ENCODE measurements at places on chromosomes 11 and 22.

- no peak for DNase-seq
Measured at GRCh38 chr11:106384429-106384828, 307.0 kb downstream of the AASDHPPT start.

DNA sequence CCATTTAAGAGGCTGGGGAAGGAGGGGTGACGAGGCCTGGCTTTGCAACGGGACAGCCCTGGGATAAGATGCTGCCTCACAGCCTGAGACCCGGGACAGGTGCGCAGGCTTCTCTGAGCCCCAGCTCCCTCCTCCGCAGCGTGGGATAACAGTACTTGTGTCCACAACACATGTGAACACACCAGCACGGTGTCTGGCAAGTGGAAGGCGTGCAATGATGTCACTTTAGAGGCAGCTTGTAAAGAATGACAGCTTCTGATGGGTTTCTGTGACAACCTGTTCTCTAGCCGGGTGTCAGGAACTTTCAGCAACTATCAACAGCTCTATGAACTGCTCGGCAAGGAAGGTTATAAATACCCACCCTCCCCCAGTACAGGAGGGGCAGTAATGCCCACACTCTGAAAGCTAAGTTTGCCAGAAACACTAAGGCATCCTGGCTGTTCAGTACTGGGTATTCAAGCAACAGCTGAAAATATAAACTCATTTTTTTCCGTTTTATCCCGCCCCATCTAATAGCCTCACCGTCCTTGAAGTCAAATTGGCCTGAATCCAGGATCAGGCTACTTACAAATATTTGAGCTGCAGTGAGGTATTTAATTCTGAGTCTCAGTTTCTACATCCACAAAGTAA, 59.7 kb downstream of the MYH9 start:
- no peak for DNase-seq

DNA sequence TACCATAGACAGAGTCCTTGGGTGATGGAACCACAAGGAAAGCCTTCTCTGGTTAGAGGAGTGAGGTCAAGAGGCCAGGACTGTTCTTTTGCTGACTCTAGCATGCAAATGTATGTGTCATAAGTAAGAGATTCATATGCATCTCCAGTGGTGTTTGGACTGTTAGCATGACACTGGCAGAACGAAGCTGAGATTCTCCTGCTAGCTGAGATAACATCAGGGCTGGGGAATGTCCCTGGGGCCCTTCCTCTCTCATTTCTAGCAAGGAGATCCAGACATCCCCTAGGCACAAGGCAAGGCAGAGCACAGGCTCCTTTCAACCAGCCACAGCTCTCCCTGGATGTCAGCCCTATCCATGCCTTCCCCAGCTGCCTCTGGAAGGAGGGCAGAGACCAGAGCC, 711.3 kb downstream of the OPCML start:
- no peak for DNase-seq

DNA sequence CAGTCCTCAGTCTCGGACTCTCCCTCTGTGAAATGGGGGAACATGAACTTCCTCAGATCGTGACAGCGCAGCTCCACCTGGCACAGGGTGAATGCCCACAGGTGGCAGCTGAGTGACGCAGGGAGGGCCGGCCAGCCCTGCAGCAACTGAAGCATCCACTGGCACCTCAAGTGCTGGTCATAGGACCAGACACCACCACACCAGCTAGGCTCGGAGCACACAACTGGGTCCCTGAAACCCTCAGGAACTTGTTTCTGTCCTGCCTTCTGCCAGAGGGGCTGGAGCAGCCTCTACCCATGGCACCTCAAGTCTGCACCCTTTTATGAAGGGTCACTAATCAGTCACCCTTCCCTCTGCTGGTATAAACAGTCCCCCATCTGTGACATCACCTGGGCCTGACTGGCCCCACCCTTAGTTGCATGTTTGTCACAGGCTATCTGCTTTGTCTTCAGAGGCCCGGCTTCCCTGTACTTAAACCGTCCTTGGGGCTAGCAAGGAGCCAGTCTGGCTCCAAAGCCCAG, 7.4 kb upstream of the CDC42BPG start:
- no peak for DNase-seq

- DNase-seq: no peak
Measured at GRCh38 chr11:126474220-126474619, 118.7 kb downstream of the ST3GAL4 start.

- DNase-seq: no peak
Measured at GRCh38 chr22:28857288-28857687, 26.1 kb upstream of the ZNRF3 start.

DNA sequence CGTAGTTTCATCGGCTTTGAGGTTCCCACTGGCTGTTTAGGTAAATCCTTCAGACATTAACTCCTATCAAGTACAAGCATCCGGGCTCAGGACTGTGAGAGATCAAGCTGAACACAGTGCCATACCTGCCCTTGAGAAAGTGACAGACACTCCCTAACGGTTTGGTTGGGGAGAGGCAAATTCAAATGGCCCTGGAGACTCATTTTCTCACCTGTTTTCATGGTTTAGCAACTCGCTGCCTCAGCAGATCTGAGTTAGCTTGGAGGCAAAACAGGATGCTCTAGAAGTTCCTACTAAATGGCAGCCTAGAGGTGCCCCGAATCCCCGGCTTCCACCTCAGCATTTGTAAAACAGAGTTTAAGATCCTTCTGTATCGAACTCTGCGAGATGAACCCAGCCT, 3.6 kb upstream of the FBXO3 start:
- no peak for DNase-seq

- DNase-seq: no peak
Measured at GRCh38 chr22:31876156-31876920, 68.0 kb upstream of the YWHAH start.

DNA sequence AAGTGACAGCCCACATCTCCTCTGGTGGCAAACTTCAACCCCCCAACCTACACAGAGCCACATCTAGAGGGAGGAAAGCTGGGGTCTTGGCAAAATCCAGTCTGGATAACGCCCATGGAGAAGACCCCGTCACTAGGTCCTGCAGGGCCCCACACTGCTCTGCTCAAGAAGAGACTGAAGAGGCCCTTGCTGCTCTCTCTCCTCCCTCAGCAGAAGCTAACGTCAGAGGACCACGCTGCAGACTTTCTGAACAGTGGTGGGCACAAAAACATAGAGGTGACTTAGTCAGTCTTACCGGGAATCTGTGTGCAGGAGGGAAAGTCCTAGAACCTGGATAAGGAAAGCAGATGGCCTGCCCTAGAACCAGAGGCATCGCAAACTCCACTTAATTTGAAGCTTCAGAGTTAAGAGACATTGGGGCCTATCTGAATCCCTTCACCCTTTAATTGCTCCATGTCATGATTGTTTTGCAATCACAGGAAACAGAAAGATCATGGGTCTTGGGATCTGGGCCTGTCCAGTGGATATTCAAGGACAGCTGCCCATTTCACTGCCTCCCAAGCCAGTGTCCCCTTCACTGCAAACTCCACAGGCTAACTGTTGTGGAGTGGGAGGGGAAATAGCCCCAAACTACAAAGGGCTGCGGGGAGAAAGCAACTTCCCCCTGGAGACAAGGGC, 1.7 kb downstream of the DKK3 start:
- DNase-seq: no peak

DNA sequence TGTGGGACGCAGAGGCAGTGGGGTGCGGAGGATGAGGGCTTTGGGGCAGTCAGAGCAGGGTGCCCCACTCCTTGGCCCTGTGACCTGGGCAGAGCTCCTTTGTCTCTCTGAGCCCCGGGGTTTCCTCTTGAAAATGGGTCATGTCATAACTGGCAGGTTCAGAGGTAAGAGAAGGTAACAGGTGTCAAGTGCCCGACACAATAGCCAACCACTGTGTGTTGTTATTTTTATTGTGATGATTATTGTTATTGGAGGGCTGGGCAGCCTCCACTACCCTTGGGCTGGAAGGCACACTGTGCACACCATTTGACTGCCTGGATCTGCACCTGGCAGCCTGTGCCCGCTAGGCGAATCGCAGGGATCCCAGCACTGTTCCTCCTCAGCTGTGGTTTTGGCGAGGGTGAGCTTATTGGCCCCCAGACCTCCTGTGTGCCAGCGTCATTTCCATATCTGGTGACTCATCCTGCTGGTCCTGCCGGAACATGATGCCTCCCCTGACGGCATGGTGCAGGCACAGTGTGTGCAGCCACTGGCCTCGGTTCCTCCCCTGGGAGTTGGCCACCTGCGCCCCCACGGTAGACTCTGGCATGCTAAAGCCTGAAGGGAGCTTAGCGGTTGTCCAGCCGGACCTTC, 15.4 kb upstream of the SOX10 start:
- DNase-seq: no peak

GRCh38 chr11:67599149-67599548, 7.6 kb upstream of the NDUFV1 start:
- DNase-seq: no peak

- DNase-seq: no peak
Measured at GRCh38 chr22:37193629-37194191, 5.7 kb upstream of the C1QTNF6 start.

GRCh38 chr22:44661070-44661469, 40.9 kb upstream of the PRR5 start:
- no peak for DNase-seq

- no peak for DNase-seq
Measured at GRCh38 chr11:19241260-19242178, 774 bp upstream of the E2F8 start.

DNA sequence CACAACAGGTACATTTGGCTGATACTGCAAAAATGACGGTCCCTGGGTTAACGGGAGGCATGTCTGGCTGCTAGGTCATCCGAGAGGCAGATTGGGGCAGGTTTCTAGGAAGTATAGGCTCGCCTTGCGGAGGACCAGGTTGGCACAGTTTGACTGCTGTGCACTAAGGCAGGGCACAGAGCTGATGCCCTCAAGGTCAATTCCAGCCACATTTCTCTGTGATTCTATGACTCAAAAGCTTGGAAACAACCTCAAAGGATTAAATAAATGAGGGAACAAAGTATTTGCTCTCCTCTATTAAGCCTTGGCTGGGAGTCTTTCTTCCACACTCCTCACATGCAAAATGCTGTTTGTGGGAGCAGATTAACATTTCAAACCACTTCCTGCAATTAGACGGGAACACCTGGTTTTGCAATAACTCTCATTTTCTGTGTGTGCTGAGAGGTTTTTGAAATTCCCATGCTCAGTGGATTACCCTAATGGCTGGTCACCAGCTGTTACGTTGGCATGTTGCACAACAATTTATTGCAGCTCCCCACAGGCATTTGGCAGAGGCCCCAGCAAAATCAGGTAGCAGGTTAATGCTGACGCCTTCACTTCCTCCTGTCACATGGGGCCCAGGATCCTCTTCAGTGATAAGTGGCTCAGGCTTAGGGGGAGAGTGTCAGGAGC, 61.0 kb upstream of the PLET1 start:
- no peak for DNase-seq

DNA sequence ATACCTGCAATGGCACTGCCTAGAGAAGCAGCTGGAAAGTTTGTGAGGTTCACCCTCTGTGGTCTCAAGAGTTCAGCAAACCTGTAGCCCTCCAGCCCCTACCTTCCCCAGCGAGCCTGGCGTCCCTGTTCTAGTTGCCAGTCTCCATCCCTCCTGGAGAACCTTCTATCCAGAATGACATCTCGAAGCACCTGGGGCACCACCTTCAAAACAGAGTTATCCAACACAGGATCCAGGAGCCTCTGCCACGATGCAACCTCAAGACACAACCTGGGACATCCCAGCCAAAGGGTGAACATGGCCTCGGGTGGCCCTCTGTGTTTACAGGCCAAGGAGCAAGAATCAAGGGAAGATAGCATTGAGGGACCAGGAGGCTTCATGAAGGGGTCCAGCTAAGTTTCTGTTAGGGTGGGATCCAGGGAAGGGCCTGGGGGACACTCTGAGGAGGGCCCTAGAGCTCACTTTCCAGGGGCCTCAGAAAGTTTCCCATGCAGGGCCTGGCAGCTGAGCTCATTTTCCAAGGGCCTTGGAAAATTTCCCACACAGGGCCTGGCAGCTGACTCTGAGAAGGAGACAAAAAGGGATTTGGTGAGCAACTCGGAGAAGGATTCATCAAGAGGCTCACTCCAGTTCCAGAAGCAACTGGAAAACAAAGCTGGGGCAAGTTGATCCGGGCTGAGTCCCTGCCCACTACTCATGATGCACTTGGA, 36.9 kb upstream of the SYT13 start:
- DNase-seq: no peak

- DNase-seq: no peak
Measured at GRCh38 chr11:10917802-10918201, 59.9 kb upstream of the ZBED5 start.

DNA sequence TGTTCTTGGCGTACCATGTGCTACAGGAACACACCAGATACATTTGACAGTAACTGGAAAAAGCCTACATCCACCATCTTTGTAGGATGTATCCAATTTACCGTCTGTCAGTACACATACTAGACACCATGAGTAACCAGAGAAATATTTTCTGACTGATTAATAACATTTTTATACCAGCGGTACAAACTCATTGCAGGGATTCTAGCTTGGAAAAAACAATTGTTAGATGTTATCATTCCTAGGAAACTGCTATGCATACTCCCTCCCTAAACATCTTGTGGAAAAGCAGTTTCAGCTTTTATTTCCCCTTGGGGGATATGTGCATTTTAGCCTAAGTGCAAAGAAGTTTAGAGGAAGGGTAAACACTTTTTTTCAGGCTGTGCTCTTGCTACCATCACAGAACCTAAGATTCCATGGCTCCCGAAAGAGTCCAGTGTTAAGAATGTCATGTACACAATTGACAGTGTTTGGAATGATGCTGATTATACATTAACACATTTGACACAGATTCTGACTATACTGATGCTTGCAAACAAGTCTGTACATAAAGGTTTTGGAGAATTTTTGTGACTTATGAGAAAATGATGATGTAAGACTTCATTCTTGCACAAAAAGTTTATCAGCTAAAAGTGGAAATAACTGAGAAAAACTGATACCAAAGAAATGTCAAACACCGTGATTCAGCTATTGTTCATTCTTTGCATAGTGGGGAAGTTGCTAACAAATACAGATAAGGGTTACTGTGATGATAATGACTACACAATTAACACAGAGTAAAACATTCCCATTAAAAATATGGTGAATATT, 23.7 kb downstream of the NCF4 start:
- DNase-seq: no peak

GRCh38 chr11:123168955-123169484, 26.0 kb downstream of the CLMP start:
- DNase-seq: no peak

GRCh38 chr22:30998329-30998728, 29.3 kb downstream of the TUG1 start:
- DNase-seq: no peak

- no peak for DNase-seq
Measured at GRCh38 chr11:114062272-114062671, 2.8 kb downstream of the ZBTB16 start.

GRCh38 chr11:119024430-119025098, 6.0 kb downstream of the TRAPPC4 start:
- no peak for DNase-seq

All from stimulated activated CD4-positive, alpha-beta T cell treated with anti-CD3 and anti-CD28 coated beads, Interleukin-1b, Interleukin-23, amount 100 ng/mL, for 24 hours (primary cell).